ENCODE measurements at places on chromosomes 7 and 10.

- H3K27ac ChIP-seq: no peak overlapping the region
- H3K4me1 ChIP-seq: no peaks in the 10 kb centered on the region
- no peaks in the 10 kb centered on the region for H3K36me3 ChIP-seq
- no peak overlapping the region for H3K4me3 ChIP-seq
These were observed 35.2 kb downstream of the MICALL2 start for GRCh38 chr7:1424041-1424440.

DNA sequence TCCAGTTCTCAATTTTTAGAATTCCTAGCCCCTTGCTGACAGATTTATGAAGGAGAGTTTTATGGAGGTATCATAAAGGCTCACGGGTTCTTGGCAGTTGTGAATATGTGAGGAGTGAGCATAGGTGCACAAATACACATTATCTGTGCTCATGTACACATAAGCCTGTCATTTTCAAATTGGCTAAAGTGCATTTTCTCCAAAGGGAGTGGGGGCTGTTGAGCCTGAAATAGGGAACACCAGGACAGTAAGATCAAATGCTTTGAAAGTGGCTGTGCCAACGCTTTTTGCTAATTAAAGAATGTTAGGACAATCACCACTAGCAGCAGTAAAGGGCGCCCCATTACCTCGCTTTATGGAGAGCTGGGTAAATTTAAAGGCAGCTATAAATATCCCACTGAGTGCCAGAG is 8.3 kb upstream of the LRRC4 start:
- H3K27ac ChIP-seq: no peak overlapping the region
- H3K27me3 ChIP-seq: no peaks in the 10 kb centered on the region
- peaks cover 13% of the 10 kb centered on the region for H3K4me1 ChIP-seq
- no peak overlapping the region for H3K4me3 ChIP-seq

DNA sequence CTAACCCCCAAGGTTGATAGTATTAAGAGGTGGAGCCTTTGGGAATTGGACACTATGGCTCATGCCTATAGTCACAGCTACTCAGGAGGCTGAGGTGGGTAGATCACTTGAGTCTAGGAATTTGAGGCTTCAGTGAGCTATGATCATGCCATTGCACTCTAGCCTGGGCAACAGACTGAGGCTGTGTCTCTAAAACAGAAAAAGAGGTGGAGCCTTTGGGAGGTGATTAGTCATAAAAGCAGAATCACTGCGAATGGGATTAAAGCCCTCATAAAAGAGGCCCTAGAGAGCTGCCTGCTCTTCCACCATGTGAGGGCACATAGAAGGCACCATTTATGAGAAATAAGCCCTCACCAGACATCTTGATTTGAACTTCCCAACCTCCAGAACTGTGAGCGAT is 81.9 kb downstream of the SKAP2 start:
- no peaks in the 10 kb centered on the region for H3K36me3 ChIP-seq
- no peaks in the 10 kb centered on the region for H3K27me3 ChIP-seq
- no peak overlapping the region for H3K27ac ChIP-seq
- no peaks in the 10 kb centered on the region for H3K4me1 ChIP-seq
- no peak for DNase-seq

DNA sequence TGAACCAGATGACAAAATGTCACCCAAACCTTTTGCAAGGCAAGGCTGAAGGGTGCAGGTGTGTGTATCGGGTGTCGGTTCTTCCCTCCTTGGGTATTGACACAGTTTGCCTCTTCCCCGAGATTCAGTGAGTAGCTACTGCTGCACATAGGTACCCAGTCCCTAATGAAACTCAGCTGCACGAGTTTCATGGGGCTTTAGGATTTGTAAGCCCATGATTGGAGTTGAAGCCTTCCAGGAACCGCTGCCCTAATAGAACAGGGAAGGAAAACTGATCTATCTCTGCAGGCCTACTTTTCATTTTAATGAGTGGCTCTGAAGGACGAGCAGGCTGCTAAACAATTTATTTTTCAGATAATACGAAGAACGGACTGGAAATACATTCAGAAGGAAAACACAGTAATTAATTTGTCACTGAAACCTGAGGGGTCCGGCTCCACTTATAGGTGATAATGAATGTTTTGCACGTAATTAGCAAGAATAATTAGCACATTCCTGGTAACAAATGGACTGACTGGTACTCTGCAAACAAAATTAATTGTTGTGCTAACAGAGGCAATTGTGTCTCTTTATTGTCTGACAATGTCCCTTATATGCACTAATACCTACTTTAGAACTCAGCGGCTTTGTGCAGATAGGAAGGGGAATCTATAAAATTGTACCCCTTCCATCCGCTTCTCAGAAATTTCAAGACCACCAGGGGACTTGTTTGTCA is 49.6 kb upstream of the FZD8 start:
- H3K36me3 ChIP-seq: no peaks in the 10 kb centered on the region
- H3K4me1 ChIP-seq: peaks cover 10% of the 10 kb centered on the region
- H3K4me3 ChIP-seq: no peak overlapping the region
- DNase-seq: no peak
- H3K27me3 ChIP-seq: no peaks in the 10 kb centered on the region

DNA sequence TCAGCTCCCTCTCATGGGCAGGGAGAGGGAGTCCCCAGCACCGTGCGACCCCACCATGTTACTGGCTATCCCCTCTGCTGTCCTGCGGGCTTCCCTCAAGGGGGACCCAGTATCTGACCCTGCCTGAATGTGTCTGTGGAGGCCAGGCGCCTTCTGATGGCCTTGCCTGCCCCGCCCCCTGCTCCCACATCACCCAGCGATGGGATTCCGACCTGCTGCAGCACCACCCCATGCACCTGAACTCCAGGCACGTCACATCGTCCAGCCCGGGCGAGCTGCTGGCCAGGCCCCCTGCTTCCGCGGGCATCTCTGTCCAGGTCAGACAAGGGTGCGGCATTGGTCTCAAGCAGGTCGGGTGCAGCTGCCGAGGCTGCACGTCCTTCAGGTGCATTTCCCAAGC is 19.0 kb downstream of the LRRC27 start:
- H3K27me3 ChIP-seq: no peaks in the 10 kb centered on the region
- no peaks in the 10 kb centered on the region for H3K4me1 ChIP-seq
- H3K36me3 ChIP-seq: peaks cover 51% of the 10 kb centered on the region
- H3K4me3 ChIP-seq: no peak overlapping the region
- no peak overlapping the region for H3K27ac ChIP-seq
- DNase-seq: no peak

DNA sequence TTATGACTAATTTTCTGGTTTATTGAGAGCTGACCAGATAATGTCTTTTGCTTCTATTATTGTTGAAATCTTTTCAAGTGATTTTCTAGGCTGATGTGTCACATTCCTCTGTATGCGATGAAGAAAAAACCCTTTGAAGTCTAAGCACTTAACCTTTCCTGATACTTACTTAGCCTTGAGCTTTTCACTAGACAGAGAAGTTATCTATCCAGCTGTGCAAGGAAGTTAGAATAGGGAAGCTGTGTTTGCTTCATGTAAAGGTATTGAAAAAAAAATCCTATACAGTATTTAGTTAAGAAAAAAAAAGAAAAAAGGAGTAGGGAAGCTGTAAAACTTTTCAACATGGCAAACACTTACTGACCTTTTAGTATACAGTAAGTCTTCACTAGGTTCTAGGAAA is 117.6 kb upstream of the DNAJB12 start:
- H3K27me3 ChIP-seq: no peaks in the 10 kb centered on the region
- DNase-seq: no peak
- no peak overlapping the region for H3K4me3 ChIP-seq
- peaks cover 39% of the 10 kb centered on the region for H3K36me3 ChIP-seq

GRCh38 chr7:120780938-120781337 is 77.0 kb downstream of the TSPAN12 start:
- H3K27ac ChIP-seq: no peak overlapping the region
- no peaks in the 10 kb centered on the region for H3K27me3 ChIP-seq
- no peak for DNase-seq
- H3K36me3 ChIP-seq: no peaks in the 10 kb centered on the region
- H3K4me1 ChIP-seq: peaks cover 7% of the 10 kb centered on the region
- no peak overlapping the region for H3K4me3 ChIP-seq

Measured in neuronal stem cell (in vitro differentiated cells).